CD4-positive, alpha-beta T cell (primary cell): ENCODE measurements at places on chromosomes 2 and 18.

DNA sequence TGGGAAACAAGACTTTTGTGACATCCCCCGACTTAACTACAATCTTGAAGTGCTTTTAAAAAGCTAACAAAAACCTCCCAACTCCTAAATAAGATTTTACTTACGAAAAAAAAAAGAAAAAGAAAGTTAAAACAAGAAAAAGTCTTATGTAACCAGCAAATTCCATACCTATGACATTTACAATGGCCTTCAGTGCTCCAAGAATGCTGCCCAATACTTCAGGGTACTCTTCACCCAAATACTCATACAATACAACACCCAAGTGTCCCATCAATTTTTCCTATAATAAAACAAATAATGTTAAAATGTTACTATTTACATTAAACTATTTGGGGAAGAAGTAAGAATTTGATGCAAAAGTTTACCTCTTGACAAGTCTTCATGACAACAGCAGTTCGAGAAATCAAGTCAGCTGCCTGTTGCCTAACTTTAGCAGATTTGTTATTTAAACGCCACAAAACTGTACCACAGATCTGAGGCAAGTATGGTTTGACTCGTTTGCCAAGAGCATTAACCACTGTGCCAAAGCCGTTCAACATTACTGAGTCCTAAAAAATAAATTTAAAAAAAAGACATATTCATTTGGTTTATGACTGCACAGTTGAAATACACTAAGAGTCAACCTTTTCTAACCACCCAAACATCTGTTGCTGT is 34.8 kb downstream of the SF3B1 start:
- H3K27ac ChIP-seq = no peak overlapping the region
- no peaks in the 10 kb centered on the region for H3K4me1 ChIP-seq
- no peaks in the 10 kb centered on the region for H3K27me3 ChIP-seq
- H3K4me3 ChIP-seq = no peak overlapping the region
- DNase-seq = no peak

- peak overlapping the region; percentile 47 for H3K27ac ChIP-seq
- no peaks in the 10 kb centered on the region for H3K27me3 ChIP-seq
- H3K36me3 ChIP-seq = no peaks in the 10 kb centered on the region
- peak overlapping the region; percentile 14 for H3K4me3 ChIP-seq
Observed at GRCh38 chr2:3241971-3242746, 135.5 kb downstream of the EIPR1 start.

GRCh38 chr2:111673526-111673925 is 210.5 kb downstream of the ANAPC1 start:
- DNase-seq = no peak
- no peak overlapping the region for H3K27ac ChIP-seq
- no peaks in the 10 kb centered on the region for H3K27me3 ChIP-seq

DNA sequence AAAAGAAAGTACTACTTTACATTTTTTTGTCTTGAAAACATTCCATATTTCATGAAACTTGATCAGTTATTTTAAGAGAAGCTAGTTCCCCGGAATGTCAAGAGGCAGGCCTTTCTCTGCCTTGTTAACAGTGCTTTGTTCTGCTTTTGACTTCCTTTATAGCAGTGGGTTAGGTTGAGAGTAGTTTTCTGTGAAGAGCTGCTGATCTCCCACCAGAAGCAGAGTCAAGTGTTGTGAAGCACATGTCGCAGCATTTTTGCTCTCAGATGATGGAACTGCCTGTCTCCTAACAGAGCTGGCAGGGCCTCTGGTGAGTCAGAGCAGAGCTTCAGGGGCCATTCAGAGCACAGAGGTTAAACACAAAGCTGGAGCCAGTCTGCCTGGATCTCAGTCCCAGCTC is 871.8 kb downstream of the SLC4A3 start:
- H3K36me3 ChIP-seq = no peaks in the 10 kb centered on the region
- no peak overlapping the region for H3K4me3 ChIP-seq

GRCh38 chr2:173210270-173211196 is 134.9 kb downstream of the MAP3K20 start:
- no peak overlapping the region for H3K27ac ChIP-seq
- DNase-seq = peak; percentile 12
- H3K4me3 ChIP-seq = no peak overlapping the region
- no peaks in the 10 kb centered on the region for H3K27me3 ChIP-seq

DNA sequence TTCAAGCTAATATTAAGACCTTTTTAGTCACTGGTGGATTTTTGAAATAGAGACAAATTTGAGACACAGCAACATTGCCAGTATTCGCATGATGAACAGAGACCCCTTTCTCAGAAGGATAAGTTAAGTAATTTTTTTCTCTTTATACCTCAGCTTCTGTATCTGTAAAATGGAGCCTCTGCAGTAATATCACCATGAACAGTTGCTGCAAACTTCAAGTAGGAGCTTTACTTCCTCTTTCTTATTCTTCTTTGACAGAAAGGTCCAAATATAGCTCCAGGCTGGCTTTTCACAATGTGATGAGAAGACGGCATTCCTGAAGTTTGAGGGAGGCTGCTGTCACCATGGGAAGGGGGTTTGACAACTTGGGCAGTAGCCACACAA is 158.7 kb downstream of the TDRD15 start:
- DNase-seq = no peak
- no peak overlapping the region for H3K4me3 ChIP-seq
- H3K27ac ChIP-seq = no peak overlapping the region
- no peaks in the 10 kb centered on the region for H3K4me1 ChIP-seq
- no peaks in the 10 kb centered on the region for H3K27me3 ChIP-seq

DNA sequence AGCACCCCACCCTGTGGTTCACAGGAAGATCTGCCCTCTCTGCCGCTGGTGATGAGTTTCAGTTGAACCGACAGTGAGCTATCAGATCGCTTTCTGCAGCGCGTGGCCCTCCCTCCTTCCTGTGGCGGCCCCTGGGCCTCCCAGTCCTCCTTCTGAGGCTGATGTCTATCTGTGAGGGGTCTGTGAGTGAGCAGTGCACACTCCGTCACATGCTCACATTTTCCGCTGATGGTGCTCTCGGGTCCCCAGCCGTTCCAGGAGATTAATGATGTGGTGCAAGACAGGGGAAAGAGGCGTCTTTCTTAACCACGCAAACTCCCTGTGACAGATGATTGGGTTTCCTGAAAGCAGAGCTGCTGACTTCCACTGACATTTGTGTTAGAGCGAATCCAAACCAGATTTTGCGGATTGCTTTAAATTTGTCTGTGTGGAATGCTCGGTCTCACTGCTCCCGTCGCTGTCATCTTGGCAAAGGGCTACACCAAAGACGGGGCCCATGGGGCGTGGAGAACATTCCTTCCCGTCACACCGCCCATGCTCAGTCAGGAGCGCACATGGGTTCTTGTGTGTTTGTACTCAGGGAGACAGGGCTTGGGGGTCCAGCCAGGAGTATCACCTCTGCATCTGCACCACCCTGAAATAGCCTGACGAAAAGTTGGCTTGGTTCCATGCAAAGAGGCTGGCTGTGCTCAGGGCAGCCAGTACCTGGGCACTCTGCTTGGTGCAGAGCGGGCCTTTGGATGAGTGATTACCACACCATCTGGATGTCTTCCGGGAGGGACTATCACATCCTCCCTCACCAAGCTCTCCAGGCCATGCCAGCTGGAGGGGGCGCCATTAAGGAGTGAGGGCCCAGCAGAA is 154.7 kb upstream of the HS6ST1 start:
- DNase-seq = no peak
- no peak overlapping the region for H3K4me3 ChIP-seq
- H3K4me1 ChIP-seq = peaks cover 4% of the 10 kb centered on the region
- no peaks in the 10 kb centered on the region for H3K36me3 ChIP-seq

- H3K4me3 ChIP-seq = no peak overlapping the region
- H3K27me3 ChIP-seq = no peaks in the 10 kb centered on the region
- H3K27ac ChIP-seq = no peak overlapping the region
- no peaks in the 10 kb centered on the region for H3K4me1 ChIP-seq
- H3K36me3 ChIP-seq = peaks cover 47% of the 10 kb centered on the region
Observed at GRCh38 chr2:32135409-32135808, 30.3 kb upstream of the SLC30A6 start.

DNA sequence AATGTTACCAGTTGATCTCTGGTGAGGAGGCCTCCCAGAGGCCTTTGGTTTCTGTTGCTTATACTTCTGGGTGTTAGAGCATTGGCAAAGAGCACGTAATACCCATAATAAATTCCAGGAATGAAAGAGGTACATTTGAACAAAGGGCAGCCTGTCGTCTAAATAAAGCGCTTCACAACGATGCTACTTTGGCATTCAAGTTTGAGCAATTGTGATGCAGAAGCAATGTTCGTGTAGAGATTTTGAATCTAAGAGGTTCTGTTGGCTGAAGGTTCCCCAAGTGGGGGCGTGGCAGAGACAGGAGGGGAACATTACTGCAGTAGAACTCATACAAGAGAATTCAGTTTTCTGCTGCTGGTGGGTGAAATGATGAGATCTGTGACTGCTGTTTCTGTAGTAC is 27.8 kb downstream of the ZNF532 start:
- H3K27ac ChIP-seq = no peak overlapping the region
- H3K27me3 ChIP-seq = no peaks in the 10 kb centered on the region
- peaks cover 7% of the 10 kb centered on the region for H3K4me1 ChIP-seq
- H3K36me3 ChIP-seq = no peaks in the 10 kb centered on the region
- no peak for DNase-seq
- H3K4me3 ChIP-seq = no peak overlapping the region

- no peak overlapping the region for H3K4me3 ChIP-seq
- H3K4me1 ChIP-seq = no peaks in the 10 kb centered on the region
- peaks cover 4% of the 10 kb centered on the region for H3K27me3 ChIP-seq
- H3K36me3 ChIP-seq = no peaks in the 10 kb centered on the region
- no peak for DNase-seq
Observed at GRCh38 chr2:118750959-118751565, 96.4 kb downstream of the EN1 start.

- H3K4me1 ChIP-seq = peaks cover under 1% of the 10 kb centered on the region
- H3K27ac ChIP-seq = no peak overlapping the region
- DNase-seq = no peak
- no peak overlapping the region for H3K4me3 ChIP-seq
Observed at GRCh38 chr18:9961041-9961440, 47.2 kb downstream of the VAPA start.

GRCh38 chr18:55110436-55110835 is 151.2 kb upstream of the CCDC68 start:
- H3K4me1 ChIP-seq = no peaks in the 10 kb centered on the region
- H3K4me3 ChIP-seq = no peak overlapping the region
- H3K27ac ChIP-seq = no peak overlapping the region
- H3K36me3 ChIP-seq = no peaks in the 10 kb centered on the region
- no peaks in the 10 kb centered on the region for H3K27me3 ChIP-seq

- H3K36me3 ChIP-seq = peaks cover 47% of the 10 kb centered on the region
- H3K27me3 ChIP-seq = no peaks in the 10 kb centered on the region
- no peak overlapping the region for H3K4me3 ChIP-seq
- H3K4me1 ChIP-seq = no peaks in the 10 kb centered on the region
- DNase-seq = no peak
Observed at GRCh38 chr2:208306291-208306690, 40.2 kb downstream of the PIKFYVE start.

- H3K27ac ChIP-seq = no peak overlapping the region
- no peak overlapping the region for H3K4me3 ChIP-seq
- no peak for DNase-seq
- no peaks in the 10 kb centered on the region for H3K4me1 ChIP-seq
- H3K36me3 ChIP-seq = no peaks in the 10 kb centered on the region
- peaks cover 3% of the 10 kb centered on the region for H3K27me3 ChIP-seq
Observed at GRCh38 chr2:158687315-158687714, 107.8 kb upstream of the DAPL1 start.

DNA sequence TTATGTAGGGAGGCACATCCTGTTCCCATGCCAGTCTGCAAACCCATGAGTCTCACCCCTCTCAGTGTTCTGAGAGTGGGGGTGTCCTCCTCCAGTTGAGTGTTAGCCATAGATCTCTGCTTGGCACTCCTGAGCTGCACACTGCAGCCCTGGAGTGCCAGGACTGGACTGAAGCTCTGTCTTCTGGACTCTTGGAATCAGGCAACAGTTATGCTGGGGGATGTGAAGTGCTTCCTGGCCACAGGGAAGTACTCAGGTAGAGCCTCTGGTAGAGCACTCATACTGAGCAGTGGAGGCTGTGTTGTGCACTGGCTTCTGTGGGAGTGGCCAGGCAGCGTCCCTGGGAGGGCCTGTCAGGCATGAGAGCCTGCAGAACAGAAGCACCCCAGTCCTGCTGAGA is 43.0 kb downstream of the SERPINB7 start:
- no peaks in the 10 kb centered on the region for H3K4me1 ChIP-seq
- no peak overlapping the region for H3K4me3 ChIP-seq
- no peak for DNase-seq
- no peaks in the 10 kb centered on the region for H3K27me3 ChIP-seq
- no peak overlapping the region for H3K27ac ChIP-seq

DNA sequence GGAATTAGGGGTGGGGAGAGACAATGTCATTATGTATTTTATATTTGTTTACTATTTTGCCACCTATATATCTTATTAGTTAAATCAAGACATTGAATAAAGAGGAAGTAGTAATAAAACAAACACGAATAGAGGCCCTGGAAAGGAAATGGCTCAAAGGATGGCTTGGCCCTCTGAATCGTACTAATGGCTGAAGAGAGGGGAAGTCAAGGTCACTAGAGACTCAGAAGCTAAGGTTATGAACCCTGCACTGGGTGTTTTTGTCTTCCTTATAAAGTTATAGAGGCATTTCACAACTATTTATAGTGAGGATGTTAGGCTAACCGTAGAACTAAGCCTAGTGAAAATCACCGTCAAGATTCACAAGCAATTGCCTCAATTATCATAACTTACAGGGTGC is 685.9 kb downstream of the ARHGAP15 start:
- H3K4me3 ChIP-seq = no peak overlapping the region
- H3K36me3 ChIP-seq = no peaks in the 10 kb centered on the region
- DNase-seq = no peak

DNA sequence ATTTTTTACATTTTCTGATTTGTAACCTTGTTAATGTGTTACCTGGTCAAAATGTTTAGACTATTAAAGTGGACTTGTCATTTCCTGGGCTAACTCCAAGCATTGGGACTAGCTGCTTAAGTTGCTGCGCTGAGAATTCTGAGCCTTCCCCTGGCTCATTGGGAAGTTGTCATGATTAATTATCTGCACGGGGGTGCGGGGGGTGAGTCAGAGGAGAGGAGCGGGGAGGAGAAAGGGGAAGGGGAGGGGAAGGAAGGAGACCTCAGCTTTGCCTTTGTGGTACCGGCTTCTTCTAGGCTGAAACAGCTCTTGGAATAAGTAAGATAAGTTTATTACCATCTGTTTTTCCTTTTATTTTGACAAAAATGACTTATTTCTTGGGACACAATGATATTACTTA is 52.9 kb upstream of the APCDD1 start:
- no peak for DNase-seq
- H3K4me3 ChIP-seq = no peak overlapping the region
- no peaks in the 10 kb centered on the region for H3K36me3 ChIP-seq
- no peaks in the 10 kb centered on the region for H3K4me1 ChIP-seq

GRCh38 chr18:62425465-62426190 is 97.2 kb upstream of the ZCCHC2 start:
- peaks cover 12% of the 10 kb centered on the region for H3K4me1 ChIP-seq
- no peak for DNase-seq
- H3K27ac ChIP-seq = no peak overlapping the region
- H3K4me3 ChIP-seq = no peak overlapping the region
